ENCODE measurements at places on chromosomes 7 and 10.

GRCh38 chr10:47061776-47062175 lies 150.5 kb downstream of the PTPN20 start:
- DNase-seq: no peak

GRCh38 chr10:115772606-115773005 lies 500.4 kb downstream of the GFRA1 start:
- DNase-seq: no peak

DNA sequence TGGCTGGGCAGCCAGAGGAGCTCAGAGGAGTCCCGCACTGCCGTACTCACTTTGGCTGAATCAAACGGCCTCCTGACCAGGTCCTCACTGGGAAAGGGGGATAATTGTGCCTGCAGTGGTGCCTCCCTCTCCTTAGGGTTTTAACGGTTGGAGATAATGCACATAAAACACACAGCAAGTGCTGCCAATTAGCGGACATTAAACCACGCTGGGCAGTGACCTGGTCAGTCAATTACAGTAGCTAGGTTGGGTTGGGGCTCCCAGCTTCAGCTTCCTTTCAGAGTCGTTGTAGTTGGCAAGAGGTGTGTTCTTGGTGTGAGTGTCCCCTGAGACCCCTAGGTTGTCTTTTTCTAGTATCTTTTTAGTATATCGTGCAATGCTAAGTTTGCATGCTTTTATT lies 146.6 kb downstream of the C10orf105 start:
- DNase-seq: no peak

DNA sequence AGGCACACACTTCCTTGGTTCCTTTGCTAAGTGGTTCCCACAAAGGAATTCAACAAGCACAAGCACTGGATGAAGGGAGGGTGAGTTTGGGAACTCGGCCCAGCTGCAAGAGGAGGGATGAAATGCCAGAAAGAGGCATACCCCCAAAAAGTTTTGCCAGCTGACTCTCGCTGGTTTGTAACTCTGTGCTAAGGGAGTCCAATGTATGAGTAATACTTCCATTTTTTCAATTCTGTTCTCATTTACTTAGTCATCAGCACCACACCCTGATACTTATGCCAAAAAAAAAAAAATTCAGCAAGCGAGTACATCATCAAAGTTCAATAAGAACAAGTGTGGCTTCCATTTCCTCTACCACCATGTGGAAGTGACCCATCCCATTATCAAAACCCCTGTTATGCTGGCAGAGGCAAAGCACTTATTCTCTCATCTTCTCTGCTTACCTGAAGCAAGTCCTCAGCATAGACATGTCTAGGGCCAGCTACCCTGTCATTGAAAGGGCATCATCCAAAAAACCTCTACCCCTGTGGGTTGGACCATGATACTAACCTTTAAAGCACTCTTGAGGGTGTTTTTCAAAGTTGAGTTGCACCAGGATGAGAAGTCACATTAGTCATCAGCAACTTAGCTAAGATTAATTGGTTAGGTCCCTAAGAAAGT lies 6.9 kb upstream of the HYCC1 start:
- peak; percentile 44 for DNase-seq

DNA sequence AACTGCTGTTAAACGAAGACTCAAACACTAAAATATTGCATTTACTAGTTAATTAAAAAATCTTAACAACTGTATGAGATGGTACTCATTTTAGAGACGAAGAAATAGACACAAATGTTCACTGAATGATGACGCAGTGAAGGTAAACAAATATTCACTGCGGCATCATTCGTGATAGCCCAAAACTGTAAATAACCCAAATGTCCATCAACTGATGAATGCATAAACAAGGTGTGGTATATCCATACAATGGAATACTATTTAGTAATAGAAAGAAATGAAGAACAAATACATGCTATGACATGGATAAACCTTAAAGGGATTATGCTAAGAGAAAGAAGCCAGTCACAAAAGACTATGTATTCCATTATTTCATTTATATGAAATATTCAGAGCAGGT lies 51.4 kb downstream of the CDK6 start:
- no peak for DNase-seq

GRCh38 chr7:22729180-22729825 lies 2.3 kb downstream of the IL6 start:
- no peak for DNase-seq

DNA sequence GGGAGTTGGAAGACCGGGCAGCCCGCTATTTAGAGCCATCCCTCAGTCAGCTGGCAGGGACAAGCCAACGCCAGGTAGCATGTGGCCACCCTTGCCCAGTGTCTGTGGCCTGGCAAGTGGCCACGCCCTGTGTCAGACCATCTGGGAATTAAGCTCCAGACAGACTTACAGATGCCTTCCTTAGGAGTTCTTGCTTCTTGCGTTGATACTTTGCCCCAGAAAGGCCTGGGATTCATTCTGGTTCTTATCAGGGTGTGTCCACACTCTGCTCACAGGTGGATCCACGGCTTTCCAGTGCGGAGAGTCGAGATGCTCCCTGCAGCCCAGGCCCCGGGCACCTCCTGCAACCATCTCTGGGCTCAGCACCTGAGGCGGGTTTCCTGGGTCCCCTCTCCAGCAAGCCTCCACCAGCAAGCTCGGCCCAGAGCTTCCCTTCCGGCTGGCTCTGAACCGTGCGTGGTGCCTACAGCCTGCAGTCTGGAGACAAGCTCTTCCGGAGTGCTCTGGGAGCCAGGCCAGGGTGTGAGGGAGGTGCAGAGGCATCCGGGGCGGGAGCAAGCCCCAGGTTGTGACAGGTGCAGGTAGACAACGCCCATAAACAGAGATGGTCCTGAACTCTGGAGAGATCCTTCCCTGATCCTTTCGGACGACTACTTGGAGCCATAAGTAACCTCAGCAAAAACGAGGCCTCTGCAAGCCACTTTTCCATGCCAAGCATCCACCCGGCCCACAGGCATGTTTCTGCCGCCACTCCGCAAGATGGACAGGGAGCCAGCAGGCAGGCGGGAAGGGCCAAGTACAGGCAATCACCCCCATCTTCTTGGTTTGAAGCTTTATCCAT lies 32.3 kb upstream of the PPIF start:
- no peak for DNase-seq

GRCh38 chr7:47370461-47371042 lies 211.4 kb downstream of the TNS3 start:
- DNase-seq: no peak

Measured in CD4-positive, alpha-beta T cell treated with Interleukin-2 at 100 ng/mL for 4 hours (primary cell).